Fibroblast of the aortic adventitia (primary cell): ENCODE measurements at places on chromosomes 5 and 9.
A peak's percentile ranks its signal among the peaks of the same experiment; 100 is the strongest.

- DNase-seq: no peak
These were observed 153.8 kb downstream of the ARL15 start for GRCh38 chr5:54156577-54156976.

DNA sequence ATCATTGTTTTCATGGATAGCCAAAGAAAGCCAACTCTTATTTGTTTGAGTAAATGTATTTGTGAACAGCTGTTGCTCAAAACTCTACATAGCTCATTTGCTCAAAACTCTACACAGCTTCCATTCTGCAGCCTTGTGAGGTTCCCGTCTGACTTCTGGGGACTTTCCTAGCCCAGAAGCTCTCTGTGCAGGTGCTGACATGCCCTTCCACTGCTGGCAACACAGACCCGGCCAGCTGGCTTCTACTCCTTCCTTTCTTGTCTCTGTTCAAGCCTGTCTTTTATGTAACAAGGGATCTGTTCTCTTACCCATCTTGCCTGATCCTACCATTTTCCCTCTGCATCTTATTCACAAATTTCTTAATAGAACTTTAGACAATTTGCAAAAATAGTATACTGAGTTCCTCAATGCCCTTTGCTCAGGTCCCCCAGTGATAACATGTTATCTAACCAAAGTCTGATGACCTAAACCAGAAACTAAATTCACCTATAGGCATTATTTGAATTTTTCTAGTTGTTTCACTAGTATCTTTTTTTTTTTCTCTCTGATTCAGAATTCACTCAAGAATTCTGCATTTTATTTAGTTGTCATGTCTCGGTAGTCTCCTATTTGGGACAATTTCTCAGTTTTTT is 556.5 kb upstream of the SEMA6A start:
- DNase-seq: no peak

DNA sequence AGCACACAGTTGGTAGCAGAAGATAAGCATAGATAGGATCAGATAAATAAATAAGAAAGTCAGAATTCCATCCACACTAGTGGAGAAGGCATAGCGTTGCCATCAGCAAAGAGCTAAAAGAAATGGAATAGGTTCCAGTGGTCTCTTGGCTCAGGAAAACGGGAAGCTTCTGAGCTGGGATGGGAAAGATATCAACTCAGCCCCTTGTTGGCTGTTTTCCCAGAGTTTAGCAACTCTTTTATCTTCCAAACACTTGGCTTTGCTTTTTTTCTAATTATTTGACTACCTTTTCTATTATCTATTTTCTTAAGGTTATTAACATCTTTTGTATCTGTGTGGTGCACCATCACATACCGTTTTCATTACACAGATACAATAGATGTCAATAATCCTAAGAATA is 445.7 kb upstream of the TRPC7 start:
- peak; percentile 59 for DNase-seq

DNA sequence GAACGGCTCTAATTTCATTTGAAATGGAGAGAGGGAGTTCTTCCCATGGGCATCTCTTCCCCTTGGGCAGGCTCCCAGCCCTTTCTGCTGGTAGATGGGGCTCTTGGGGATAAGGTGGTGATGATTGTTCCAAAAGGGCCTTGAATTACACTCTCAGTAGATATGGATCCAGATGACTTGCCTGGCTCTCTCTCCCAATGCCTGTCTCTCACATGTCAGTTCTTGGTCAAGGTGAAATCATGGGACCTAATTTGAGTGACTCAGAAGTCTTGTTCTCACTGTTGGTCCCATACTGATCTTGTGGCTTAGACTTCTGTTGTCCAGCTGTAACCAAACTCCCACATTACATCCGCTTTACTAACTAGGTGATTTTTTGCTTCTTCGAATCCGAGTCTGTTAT is 317.0 kb upstream of the RFX3 start:
- DNase-seq: no peak

DNA sequence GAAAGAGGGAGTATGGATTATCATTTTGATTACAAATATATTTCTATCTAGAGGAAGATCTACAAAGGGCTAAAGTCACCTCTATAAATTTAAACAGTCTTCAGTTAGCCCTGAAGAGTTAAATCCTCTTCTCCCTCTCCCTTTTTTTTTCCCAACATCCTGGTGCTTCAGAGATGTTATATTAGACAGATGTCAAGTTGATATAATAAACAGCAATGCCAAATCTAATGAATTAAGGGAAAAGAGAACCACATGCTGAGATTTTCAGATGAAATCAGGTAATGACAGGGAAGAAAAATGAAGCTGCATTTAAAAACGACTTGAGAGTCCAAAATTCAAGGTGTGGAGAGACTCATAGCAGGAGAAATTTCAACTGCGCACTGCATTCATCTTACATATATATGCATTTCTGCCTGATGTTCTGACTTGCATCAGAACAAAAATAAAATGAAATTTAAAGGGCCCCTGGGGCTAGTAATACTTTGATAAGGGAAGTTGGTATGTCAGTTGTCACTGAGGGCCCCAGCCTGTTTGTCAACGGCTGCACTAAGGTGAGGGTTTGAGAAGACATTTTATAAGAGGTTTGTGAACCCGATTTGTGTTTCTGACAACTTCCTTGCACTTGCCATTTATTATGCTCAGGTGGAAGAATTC is 338.9 kb upstream of the PANK3 start:
- DNase-seq: no peak

DNA sequence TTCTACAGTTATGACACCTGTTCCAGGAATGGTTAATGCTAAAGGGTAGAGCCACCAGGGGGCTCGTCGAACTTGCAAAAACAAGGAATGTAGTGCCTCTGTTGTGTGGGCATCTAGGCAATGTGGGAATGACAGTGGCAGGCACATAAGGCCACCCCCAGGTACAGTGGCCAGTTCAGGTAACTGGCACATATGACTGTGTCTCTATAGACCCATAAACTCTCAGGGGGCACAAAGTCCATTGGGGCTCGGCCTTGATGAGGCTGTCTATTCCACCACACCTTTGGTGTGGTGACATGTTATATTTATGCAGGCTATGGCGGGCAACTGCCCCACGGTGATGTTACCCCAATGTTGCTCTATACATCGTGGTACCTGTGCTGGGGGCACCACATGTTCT is 59.6 kb upstream of the FAM120A start:
- DNase-seq: no peak

DNA sequence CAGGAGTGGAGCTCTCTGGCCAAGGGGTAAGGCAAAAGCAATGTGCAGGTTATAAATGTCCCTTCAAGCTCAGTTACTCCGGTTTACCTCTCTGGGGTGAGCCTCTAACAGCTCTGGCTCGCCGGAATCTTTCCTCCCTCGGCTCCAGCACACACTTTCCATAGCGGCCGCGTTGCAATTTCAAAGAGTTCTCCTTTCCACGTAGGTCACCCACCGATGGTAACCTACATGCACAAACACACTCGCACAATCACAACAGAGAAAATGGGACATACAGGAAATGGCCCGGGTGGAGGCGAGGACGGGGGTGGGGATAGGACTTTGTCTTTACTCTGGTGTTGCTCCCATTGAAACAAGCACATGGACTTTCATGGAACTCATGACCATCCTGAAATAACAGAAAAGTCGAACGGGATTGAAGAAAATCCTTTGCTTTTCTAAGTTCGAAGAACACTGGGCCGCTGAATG is 1.2 kb downstream of the LHFPL2 start:
- peak; percentile 47 for DNase-seq

GRCh38 chr5:126858441-126858840 is 81.5 kb downstream of the LMNB1 start:
- no peak for DNase-seq

DNA sequence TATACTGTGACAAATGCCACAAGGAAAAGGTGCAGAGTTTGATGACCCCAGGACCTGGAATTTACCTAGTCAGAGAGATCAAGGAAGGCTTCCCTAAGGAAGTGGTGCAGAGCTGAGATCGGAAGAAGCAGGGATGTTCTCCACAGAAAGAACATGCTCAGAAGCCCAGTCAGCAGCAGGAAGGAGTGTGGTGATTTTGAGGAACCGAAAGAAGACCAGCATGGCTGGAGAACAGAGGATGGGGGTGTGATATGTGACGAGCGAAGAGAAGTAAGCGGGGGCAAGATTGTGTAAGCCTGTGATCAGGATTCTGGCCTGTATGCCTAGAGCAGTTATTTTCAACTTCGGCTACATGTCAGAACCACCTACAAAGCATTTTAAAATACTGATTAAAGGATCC is 18.7 kb upstream of the PIK3R1 start:
- DNase-seq: no peak

DNA sequence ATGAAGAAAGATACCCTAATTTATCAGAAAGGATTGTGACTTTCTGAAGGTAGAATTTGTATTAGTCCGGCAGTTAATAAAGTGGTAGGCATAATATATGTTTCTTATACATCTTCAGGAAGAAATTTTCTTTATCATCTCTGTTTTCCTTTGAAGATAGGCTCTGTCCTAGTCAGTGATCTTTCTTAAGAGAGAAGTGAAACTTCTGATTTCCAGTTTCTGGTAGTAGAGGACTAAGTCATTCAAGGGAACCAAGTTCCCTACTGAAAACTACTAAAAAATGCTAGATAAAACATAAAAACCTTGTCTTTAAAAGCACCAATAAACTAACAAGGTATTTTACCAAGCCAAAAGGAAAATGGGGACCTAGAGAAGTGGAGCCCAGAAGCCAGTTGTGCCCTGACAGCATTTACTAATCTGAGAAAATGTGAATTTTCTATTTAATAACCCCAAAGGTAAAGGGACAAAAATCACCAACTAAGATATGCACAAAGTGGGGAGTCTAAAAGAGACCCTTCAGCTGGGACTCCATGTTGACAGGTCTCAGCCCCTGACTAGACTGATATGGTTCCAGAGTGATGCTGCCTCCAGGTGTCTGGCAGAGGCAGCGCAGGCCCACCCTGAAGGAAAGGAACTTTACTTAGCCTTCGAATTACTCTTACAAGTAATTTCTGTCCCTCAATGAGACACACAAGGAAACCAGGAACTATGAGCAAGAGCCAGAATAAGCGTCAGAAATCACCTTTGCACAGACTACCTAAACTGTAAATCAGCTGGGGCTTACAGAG is 72.7 kb downstream of the FAM78A start:
- no peak for DNase-seq

DNA sequence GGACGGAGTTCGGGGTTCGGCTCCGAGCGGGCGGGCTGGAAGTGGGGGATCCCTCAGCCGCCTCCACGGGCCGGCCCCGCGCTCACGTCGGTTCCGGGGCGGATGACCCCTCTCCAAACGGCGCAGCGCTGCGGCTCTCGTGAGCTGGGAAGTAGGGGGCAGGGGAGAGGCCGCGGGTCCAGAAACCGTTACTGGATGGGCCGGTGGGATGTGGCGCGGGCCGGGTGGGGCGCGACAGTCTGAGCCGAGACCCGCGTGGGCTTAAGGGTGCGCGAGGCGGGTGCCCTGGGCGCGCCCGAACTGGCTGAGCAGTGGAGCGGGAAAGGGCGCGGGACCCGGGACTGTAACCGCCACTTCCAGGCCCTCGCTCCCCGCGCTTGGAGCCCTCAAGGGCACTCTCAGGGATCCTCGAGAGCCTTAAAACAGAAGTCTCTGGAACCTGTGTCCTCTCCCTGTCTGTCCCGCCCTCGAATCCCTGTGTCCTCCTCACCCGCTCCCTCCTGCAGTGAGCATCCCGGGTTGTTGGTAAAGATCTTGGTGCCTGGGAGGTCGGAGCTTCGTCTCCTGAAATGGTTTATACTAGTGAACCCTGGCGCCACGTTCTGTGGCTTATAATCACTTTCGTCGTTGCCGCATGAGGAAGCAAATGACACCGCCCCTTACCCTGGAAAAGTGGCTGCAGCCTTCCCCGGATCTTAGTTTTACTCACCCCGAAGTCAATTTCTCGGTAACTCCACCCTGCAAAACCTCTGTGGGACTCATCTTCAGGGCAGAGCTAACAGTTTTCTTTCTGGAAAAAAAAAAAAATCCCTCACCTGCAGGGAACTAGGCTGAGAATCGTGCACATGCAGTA is 571 bp upstream of the MARCHF11 start:
- DNase-seq: no peak

GRCh38 chr5:92525131-92525530 is 1055.9 kb downstream of the NR2F1-AS1 start:
- no peak for DNase-seq

GRCh38 chr5:140546851-140547507 is 483 bp upstream of the EIF4EBP3 start:
- DNase-seq: no peak

DNA sequence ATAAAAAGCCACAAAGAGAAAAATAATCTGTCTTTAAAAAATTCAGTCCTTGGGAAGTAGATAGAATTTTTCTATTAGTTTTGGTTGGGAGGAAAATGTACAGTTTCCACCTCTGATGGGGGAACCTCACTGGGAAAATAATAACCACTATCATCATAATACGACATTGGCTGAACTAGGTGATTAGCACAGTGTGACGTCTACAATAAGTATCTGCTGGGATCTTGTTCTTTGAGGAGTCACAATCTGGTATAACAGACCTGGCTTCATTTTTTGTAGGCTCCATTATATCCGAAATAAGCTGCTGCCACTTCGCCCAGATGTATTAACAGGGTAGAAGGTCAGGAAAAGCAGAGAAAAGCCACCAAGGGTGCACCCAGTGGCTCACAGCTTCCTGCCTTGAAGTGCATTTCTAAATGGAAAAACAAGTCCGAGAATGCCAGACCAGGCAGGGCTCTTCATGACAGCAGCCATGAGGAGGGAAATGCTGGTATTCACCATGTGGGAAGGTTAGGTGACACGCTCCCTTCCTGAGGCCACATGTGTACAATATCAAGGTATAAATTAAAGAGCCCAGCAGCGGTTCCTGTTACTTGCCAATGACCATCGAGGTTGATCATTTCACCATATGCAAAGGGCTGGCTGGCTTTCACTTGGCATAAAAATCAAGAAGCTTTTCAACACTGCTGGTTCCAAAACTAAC is 152.8 kb downstream of the PRELID2 start:
- DNase-seq: peak; percentile 37

DNA sequence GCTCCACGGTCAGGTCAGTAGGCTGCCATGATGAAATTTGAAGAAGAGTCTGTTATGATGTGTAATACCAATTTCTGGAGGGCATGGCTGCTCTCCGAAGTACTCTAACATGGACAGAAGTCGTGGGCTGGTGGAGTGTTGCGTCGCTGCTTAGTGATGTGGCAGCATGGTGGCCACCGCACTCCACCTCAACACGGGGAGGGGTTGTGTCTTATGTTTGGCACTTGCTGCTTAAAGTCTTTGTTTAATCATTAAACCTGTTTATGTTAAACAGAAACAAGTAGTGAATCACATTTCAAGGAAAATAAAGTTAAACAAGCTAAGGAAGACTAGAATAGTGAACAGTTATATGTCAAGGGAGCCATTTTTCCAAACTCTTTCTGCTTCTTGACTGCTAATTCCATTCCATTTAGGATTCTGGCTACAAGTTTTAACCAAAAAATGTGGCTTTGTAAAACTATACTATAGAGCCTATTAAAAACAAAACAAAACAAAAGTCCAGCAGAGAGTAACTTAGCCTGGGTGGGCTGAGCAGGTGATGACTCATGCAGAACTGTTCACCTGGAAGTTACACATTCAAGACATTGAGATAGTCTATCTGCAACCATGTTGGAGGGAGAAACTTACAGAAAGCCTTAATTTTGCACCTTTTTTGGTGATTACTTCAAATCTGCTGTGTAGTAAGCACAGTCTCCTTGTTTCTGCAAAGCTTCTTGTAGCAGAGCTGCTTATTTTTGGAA is 9.5 kb downstream of the HABP4 start:
- DNase-seq: no peak
